ENCODE measurements at places on chromosomes 16 and 17.

GRCh38 chr16:61678182-61678581 is 358.1 kb downstream of the CDH8 start:
- DNase-seq = no peak

DNA sequence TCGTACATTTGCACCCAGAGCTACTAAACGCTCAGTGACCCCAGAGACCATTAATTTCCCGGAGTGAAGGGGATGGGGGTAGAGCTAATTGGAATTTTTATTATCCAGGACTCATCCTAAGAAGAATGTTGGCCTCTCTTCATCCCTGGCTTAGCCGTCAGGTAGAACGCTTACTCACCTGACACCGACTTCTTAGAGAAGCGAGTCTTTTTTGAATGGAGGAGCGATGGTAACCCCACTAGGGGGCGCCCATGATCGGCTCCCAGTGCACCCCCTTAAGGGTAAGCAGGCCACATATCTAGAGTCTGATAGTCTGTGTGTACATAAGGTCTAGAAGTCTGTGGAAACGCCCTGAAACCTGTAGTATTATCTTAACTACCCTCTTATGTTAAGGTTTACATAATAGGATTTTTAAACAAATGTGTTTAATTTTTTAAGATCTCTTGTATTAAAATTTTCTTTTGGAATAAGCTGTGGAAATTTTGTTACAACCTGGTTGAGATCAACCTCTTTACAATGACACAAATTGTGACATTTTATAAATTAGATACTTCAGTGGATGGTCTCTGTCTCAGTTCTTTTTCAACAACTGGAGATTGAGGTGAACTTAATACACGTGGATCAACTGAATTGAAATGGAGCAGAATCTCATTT is 229.8 kb downstream of the CPPED1 start:
- peak; percentile 19 for DNase-seq

- no peak for DNase-seq
Measured at GRCh38 chr17:11298401-11298800, 57.4 kb downstream of the SHISA6 start.

GRCh38 chr16:19354371-19354770 is 63.3 kb upstream of the TMC5 start:
- DNase-seq = no peak

DNA sequence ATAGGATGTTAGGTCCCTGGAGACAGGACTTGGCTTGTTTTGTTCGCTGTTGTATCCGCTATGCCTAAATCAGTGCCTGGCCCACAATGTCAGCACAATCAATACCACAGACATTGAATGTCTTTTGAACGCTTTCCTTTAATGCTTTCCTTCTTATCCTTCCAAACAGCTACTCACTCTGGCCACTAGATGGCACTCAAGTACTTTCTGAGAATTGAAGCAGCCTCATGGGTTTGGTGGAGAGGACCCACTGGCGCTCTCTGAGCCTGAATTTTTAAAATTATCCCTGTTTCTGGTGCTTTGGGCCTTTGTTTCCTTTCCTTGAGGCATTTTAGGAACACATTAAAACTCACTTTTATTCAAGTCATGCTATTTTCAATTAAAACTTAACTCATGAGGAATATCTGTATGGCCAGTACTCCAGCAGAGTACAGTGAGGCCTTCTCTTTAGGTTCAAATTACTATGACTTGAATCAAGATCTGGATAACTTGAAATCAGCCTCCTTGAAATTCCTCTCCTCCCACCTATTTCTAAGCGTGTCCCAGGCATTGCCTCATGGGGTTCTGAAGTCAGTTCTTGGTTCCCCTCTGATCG is 3.2 kb upstream of the NLRP1 start:
- DNase-seq = peak; percentile 18

GRCh38 chr16:71359431-71359830 is 908 bp downstream of the CALB2 start:
- DNase-seq = no peak

- peak; percentile 46 for DNase-seq
Measured at GRCh38 chr16:4734730-4735535, 596 bp downstream of the DNAAF8 start.

- no peak for DNase-seq
Measured at GRCh38 chr16:72665701-72666100, 382.2 kb downstream of the ZFHX3 start.

- DNase-seq = no peak
Measured at GRCh38 chr17:49977463-49978389, 8.7 kb downstream of the DLX4 start.

DNA sequence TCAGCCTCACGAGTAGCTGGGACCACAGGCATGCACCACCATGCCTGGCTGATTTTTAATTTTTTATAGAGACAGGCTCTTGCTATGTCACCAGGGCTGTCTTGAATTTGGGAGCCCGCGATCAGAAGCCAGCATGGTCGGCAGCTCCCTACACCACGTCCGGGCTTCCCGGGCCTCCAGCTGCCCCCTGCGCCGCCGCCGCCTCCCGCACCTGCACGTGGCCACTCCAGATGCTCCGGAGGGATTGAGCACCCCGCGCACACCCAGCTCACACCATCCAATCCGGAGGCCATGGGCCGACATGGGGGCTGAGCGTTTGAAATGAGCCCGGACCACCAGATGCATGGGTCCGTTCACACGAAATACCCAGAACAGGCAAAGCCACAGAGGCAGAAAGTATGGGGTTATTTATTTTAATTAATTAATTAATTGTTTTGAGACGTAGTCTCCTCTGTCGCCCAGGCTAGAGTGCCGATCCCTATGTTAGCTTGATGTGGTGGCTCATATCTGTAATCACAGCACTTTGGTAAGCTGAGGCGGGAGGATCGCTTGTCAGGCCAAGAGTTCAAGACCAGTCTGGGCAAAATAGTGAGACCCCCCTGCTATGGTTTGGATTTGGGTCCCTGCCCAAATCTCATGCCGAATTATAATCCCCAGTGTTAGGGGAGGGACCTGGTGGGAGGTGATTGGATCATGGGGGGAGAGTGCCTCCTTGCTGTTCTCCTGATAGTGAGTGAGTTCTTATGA is 17.1 kb upstream of the PDXDC1 start:
- DNase-seq = no peak

DNA sequence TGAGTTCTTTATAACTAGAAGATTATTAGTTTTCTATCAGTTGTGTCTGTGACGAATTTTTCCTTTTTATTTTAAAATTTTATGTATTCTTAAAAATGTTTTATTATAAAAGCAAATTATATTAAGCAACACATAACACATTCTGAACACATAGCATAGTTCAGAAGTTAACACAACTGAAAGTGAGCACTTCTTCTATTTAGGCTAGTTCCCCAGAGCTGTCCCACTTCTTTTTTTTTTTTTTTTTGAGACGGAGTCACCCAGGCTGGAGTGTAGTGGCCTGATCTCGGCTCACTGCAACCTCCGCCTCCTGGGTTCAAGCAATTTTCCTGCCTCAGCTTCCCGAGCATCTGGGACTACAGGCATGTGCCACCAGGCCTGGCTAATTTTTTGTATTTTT is 37.7 kb upstream of the ALDH3A2 start:
- DNase-seq = no peak

- no peak for DNase-seq
Measured at GRCh38 chr17:2211661-2212399, 91.8 kb downstream of the SMG6 start.

GRCh38 chr16:18834864-18835263 is 33.5 kb upstream of the ARL6IP1 start:
- DNase-seq = no peak

GRCh38 chr17:51585514-51586104 is 325.3 kb downstream of the UTP18 start:
- no peak for DNase-seq

GRCh38 chr17:72829883-72830282 is 262.6 kb downstream of the SLC39A11 start:
- no peak for DNase-seq

GRCh38 chr16:78706637-78707036 is 607.2 kb downstream of the WWOX start:
- DNase-seq = no peak

- no peak for DNase-seq
Measured at GRCh38 chr17:15894258-15894657, 50.7 kb upstream of the ADORA2B start.

GRCh38 chr16:85015481-85016187 is 4.3 kb upstream of the ZDHHC7 start:
- no peak for DNase-seq

DNA sequence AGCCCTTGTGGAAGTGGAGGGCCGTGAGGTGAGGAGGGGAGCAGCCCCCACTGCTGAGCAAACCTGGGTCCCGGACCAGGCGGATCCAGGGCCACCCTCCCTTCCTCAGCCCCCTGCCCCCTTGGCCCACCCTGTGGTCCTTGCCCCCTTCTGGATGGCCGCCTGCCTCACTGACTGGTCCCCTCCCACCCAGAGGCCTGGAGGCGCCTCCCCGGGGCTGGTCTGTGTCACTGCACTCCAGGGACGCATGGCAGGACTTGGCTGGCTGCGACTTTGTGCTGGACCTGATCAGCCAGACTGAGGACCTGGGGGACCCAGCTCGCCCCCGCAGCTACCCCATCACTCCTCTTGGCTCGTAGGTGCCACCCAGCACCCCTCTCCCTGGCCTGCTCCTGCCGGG is 19.2 kb upstream of the SMIM5 start:
- no peak for DNase-seq

GRCh38 chr17:50675627-50676026 is 32.1 kb downstream of the ANKRD40 start:
- DNase-seq = no peak

- DNase-seq = no peak
Measured at GRCh38 chr16:72357910-72358309, 186.0 kb upstream of the PMFBP1 start.

- no peak for DNase-seq
Measured at GRCh38 chr17:50871364-50871763, 5.2 kb upstream of the TOB1 start.

DNA sequence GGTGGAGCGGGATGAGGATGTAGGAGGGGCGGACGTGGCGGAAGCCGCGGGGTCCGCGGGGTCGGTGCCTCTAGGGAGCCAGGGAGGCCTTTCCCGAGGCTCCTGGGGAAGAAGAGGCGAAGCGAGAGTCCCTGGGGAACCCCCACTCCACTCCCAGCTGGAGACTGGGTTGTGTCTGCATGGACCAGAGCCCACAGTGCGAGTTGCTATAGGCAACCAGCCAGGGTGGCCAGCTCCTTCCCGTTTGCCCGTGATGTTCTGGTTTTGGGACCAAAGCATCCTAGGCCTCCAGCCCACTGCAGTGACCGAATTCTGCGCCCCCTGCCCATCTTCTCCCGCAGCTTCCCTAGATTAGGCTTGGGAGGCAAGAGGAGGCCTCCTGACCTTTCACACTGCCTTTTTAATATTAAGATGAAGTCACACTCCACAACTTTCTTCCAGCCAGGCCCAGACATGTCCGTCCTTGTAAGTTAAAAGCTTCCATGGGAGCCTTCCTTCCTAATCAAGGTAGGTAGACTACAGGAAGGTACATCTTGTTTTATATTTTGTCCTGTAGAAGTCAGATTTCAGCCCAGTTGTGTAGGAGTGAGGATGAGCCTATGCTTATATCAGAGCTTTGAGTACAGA is 469 bp downstream of the AMZ2 start:
- peak; percentile 49 for DNase-seq

GRCh38 chr16:31020536-31020935 is 10.1 kb upstream of the STX1B start:
- no peak for DNase-seq

DNA sequence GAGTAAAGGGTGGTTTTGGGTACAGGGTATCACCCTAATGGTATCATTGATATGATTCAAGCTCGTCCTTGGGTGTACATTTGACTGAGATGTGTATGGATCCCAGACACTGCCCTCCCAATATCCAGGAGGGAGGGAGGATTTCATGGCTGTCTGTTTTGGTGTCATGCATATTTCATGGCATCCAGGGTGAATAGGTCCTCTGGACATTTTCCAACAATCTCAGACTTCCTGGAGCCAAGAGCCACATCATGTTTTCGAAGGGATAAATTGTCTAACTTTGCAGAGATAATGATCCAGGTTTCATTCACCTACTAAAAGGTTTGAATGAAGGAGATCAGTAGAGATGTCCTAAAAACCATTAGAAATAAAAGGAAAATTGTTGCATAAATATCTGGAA is 431.9 kb downstream of the SHISA9 start:
- DNase-seq = peak; percentile 75

DNA sequence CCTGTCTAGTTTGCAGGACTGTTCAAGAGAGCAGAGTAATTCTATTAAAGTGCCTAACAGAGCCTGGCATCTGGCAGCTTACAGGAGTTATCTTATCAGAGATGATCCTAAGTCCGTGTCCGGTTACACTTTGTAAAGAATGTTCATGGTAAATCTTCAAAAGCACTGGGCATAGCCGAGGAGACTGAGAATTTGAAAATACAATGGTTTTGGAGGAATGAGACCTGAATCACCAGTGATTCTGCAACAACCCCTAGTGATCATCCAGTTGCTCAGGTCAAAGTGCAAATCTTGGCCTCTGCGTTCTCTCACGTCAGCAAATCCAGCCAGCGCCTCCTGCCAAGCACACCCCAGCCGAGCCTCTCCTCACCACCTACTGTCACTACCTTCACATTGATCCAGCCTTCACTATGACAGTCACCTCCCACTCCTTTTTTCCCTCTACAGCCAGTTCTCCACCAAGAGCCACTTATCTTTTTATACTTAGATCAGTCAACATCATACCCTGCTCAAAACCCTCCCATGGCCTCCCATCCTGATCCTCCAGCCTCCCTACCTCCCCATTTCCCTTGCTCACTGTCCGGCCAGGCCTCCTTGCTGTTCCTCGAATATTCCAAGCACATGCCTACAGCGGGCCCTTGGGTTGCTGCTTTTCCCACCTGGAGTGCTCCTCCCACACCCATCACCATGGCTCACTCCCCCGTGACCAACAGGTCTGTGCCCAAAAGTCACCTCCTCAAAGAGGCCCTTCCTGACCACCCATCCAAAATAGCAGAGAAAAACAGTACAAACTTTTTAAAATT is 57.4 kb upstream of the ERN1 start:
- no peak for DNase-seq

GRCh38 chr17:726271-726919 is 6.0 kb upstream of the TLCD3A start:
- no peak for DNase-seq

DNA sequence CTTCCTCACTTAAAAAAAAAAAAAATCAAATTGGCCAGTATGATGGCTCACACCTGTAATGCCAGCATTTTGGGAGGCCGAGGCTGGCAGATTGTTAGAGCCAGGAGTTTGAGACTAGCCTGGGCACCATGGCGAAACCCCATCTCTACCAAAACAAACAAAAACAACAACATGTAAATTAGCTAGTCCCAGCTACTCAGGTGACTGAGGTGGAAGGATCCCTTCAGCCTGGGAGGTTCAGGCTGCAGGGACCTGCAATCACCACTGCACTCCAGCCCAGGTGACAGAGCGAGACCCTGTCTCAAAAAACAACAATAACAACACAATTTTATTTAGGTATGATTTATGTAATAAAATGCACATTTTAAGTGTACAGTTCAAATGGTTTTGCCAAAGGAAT is 6.3 kb upstream of the EPOP start:
- DNase-seq = no peak

DNA sequence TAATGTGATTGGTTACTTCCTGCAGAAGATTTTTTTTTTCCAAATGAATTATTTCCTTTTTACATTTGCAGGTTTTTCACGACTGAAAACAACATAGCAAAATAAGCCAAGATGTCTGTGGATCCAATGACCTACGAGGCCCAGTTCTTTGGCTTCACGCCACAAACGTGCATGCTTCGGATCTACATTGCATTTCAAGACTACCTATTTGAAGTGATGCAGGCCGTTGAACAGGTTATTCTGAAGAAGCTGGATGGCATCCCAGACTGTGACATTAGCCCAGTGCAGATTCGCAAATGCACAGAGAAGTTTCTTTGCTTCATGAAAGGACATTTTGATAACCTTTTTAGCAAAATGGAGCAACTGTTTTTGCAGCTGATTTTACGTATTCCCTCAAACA is 2.4 kb downstream of the MIS12 start:
- no peak for DNase-seq
